ENCODE measurements at places on chromosomes 1 and 21.

GRCh38 chr1:196558411-196558810 is 49.8 kb downstream of the KCNT2 start:
- peak; percentile 58 for DNase-seq

GRCh38 chr1:53617851-53618499 is 121.0 kb downstream of the GLIS1 start:
- DNase-seq: no peak

DNA sequence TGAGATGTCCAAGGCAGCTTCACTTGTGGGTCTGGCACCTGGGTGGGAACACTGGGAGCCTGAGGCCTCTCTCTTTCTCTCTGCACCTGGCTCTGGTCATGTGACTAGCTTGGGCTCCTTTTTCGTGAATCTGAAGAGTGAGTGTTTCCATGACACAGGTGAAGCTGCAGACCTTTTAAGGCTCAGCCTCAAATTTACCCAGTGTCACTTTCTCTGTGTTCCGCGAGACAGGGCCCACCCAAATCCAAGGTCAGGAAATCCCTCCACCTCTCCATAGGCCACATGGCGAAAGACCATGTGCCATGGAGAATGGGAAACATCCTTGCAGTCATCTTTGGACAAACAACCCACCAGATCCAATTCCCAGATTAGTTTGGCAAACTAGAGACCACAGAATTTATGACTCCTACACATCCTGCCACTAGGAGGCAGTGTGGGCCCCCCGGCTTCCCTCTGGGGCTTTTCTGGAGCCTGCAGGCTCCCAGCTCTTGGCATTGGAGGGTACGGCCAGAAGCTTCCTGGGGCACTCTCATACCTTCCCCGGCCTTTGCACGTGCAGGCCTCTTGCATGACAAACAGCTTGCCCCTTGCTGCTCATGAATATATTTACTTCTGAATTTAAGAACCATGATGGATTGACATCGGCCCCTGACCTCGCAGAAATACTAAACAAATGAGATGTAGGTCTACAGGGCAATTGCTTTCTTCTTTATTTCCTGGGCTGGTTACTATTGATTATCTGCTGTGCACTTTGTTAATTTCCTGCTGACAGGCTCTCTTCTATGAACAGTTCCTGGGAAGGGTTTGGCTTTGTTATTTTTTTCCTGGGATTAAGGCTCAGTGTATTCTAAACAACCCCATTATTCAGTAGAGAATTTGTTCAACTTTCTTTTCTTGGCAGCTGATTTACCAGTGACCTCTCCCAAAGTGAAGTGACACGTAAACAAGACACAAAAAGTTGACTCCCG is 180.7 kb downstream of the KAZN start:
- DNase-seq: no peak

DNA sequence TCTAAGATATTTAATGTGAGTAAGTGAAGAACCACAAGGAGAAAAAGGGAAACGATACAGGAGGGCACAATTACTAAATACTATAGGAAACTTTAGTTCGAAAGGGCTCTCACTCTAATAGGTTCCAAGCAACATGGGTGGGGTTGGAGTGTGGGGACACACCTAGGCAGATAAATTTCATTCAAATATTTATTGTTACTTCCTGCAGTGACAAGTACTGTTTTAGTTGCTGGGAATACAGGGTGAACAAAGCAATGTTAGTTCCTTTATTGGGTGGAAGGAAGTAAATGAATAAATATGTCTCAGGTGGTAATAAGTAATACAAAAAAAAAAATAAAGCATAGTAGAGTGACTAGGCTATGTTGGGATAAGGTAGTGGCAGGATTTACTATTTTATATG is 73.2 kb upstream of the B3GALT2 start:
- no peak for DNase-seq

GRCh38 chr1:214648801-214649200 is 45.8 kb downstream of the CENPF start:
- no peak for DNase-seq
